Hair follicle dermal papilla cell (primary cell): ENCODE measurements at places on chromosomes 4 and X. TPM values are rescaled to one million over a fixed set of nuclear protein-coding genes. Genes with fewer than 3 reads are reported as not detected.

PF4V1 gene
- not detected in 2 replicates for total RNA-seq

PNMA6A gene
- total RNA-seq = 2.4 and 4.4 TPM in 2 replicates

FAM241A gene
- total RNA-seq = 1.9 and 2.1 TPM in 2 replicates

CLNK gene
- total RNA-seq = not detected in 2 replicates

LANCL3 gene
- 0.24 and 0.32 TPM in 2 replicates for total RNA-seq

CCSER1 gene
- total RNA-seq = 0.24 and 1.1 TPM in 2 replicates

HTN1 gene
- total RNA-seq = not detected in 2 replicates

STAP1 gene
- total RNA-seq = not detected in 2 replicates

FGFBP2 gene
- total RNA-seq = 0.49 and 0.81 TPM in 2 replicates

OTUD4 gene
- 30.7 and 31.0 TPM in 2 replicates for total RNA-seq

TEX11 gene
- not detected in 2 replicates for total RNA-seq

QRFPR gene
- not detected in 2 replicates for total RNA-seq

HPGD gene
- 22.2 and 22.8 TPM in 2 replicates for total RNA-seq

RASL11B gene
- 1.3 and 1.8 TPM in 2 replicates for total RNA-seq

NOP14 gene
- total RNA-seq = 20.2 and 21.4 TPM in 2 replicates

EXOC1L gene
- not detected in 2 replicates for total RNA-seq

SMIM31 gene
- total RNA-seq = not detected in 2 replicates

XG gene
- 8.0 and 14.1 TPM in 2 replicates for total RNA-seq

TEX13D gene
- not detected in 2 replicates for total RNA-seq

TNIP3 gene
- 1.6 and 2.8 TPM in 2 replicates for total RNA-seq

SPANXC gene
- not detected in 2 replicates for total RNA-seq

ATP7A gene
- 13.8 and 17.2 TPM in 2 replicates for total RNA-seq

SLITRK2 gene
- total RNA-seq = not detected in 2 replicates

BEX2 gene
- 0.73 and 0.97 TPM in 2 replicates for total RNA-seq

CT45A3 gene
- not detected in 2 replicates for total RNA-seq

LIMCH1 gene
- 0.81 and 3.3 TPM in 2 replicates for total RNA-seq

UBA6 gene
- 152 and 265 TPM in 2 replicates for total RNA-seq

FATE1 gene
- total RNA-seq = not detected in 2 replicates

CRMP1 gene
- 0.12 and 0.16 TPM in 2 replicates for total RNA-seq

RCHY1 gene
- 19.6 and 24.3 TPM in 2 replicates for total RNA-seq

REST gene
- 52.3 and 58.1 TPM in 2 replicates for total RNA-seq

BEX1 gene
- total RNA-seq = 0.61 and 1.8 TPM in 2 replicates

ERCC6L gene
- 0.24 and 0.32 TPM in 2 replicates for total RNA-seq

TMEM47 gene
- total RNA-seq = 219 and 294 TPM in 2 replicates

RNF175 gene
- total RNA-seq = 0.61 and 3.7 TPM in 2 replicates

COL25A1 gene
- 2.4 and 4.1 TPM in 2 replicates for total RNA-seq

TMSB15C gene
- 1.9 and 2.9 TPM in 2 replicates for total RNA-seq

BTK gene
- not detected in 2 replicates for total RNA-seq

PITX2 gene
- total RNA-seq = 11.4 and 18.1 TPM in 2 replicates

RTL9 gene
- 0.24 and 0.65 TPM in 2 replicates for total RNA-seq

YTHDC1 gene
- total RNA-seq = 36.3 and 36.5 TPM in 2 replicates

PLAC8 gene
- total RNA-seq = 0.12 and 1.1 TPM in 2 replicates

CLDN22 gene
- total RNA-seq = under 0.01 TPM in 2 replicates

RPA4 gene
- 1.1 TPM in 2 replicates for total RNA-seq

SSX2 gene
- total RNA-seq = not detected in 2 replicates

MAP7D2 gene
- total RNA-seq = 0.16 and 0.49 TPM in 2 replicates

CFAP99 gene
- total RNA-seq = not detected in 2 replicates

POLN gene
- 3.2 and 3.5 TPM in 2 replicates for total RNA-seq

RAB39B gene
- 0.65 and 0.85 TPM in 2 replicates for total RNA-seq

GRID2 gene
- total RNA-seq = under 0.01 TPM in 2 replicates

HPGDS gene
- total RNA-seq = not detected in 2 replicates

TLR6 gene
- total RNA-seq = 3.1 and 3.9 TPM in 2 replicates

SSX2B gene
- not detected in 2 replicates for total RNA-seq

DGKK gene
- total RNA-seq = not detected in 2 replicates

G3BP2 gene
- total RNA-seq = 123 and 125 TPM in 2 replicates

TBC1D25 gene
- total RNA-seq = 12.0 and 15.1 TPM in 2 replicates

TRIM61 gene
- 3.4 and 3.9 TPM in 2 replicates for total RNA-seq

NXF3 gene
- not detected in 2 replicates for total RNA-seq

KIT gene
- 3.3 and 6.8 TPM in 2 replicates for total RNA-seq
